ENCODE measurements at places on chromosomes 6 and 20.

DNA sequence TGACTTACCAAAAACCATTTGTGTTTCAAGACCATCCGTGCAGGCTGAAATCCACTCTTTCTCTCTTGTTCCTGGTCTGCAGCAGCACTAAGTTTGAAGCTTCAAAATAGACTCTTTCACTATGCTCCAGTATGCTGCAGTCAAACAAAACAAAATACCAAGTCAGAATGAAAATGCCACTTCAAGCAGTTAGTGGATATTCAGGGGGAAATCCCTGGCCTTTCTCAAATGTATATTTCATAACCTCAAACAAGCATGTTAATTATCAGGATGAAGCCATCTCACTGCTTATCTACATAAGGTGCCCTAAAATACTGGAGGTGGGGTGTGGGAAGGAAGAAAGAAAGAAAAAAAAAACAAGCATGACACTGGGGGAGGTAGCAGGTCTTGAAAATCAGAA is 103.5 kb downstream of the ATXN1 start:
- DNase-seq: no peak

GRCh38 chr6:166456395-166457156 is 73.8 kb upstream of the MPC1 start:
- no peak for DNase-seq

DNA sequence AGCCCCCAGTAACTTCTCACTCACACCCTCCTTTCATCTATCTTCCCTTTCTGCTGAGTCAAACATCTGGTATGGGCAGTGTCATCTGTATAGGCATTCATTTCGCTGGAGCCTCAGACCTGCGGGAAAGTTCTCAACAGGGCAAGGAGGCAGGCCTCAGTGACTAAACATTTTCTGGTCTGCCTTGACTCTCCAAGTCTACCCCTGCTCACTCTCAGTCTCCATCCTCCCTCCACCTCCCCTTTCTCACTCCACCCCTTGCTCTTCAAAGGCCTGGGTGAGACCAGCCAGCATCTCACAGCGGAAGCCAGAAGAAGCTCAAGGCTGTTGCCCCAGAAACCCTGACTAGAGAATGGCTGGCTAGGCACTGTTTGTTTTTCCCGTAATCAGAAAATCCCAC is 105.0 kb upstream of the BEND6 start:
- DNase-seq: no peak

DNA sequence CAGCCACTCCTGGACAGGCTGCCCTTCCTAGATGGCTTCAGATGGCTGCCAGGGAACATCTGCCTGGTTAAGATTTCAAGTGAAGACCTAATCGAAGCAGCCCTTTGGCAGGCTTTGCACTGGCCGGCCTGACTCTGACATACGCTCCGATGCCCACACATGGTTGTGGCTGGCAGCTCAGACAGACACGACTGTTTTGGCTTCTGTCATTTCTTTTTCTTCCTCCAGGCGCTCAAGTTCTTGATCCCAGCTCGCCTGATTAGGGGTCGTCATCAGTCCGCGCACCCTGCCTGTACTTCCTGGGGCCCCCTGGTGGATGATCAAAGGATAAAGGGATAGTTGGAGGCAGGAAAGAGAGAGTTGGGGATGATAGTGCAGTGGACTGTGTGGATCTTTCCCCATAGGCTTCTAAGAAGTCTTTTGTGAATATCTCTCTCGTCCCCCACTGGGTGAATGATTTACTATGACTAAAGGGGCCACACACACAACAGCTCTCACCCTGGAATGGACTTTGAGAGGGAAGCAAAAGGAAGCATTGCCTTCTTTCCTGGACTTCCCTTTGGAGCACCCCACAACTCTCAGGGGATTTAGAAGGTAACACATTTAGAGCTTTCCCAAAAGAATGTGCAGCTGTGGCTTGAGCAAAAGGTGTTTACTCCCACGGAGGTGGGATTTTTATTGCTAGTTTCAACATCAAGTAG is 21.4 kb upstream of the TRAM2 start:
- no peak for DNase-seq

- DNase-seq: no peak
Measured at GRCh38 chr6:113306552-113307145, 550.5 kb upstream of the MARCKS start.

DNA sequence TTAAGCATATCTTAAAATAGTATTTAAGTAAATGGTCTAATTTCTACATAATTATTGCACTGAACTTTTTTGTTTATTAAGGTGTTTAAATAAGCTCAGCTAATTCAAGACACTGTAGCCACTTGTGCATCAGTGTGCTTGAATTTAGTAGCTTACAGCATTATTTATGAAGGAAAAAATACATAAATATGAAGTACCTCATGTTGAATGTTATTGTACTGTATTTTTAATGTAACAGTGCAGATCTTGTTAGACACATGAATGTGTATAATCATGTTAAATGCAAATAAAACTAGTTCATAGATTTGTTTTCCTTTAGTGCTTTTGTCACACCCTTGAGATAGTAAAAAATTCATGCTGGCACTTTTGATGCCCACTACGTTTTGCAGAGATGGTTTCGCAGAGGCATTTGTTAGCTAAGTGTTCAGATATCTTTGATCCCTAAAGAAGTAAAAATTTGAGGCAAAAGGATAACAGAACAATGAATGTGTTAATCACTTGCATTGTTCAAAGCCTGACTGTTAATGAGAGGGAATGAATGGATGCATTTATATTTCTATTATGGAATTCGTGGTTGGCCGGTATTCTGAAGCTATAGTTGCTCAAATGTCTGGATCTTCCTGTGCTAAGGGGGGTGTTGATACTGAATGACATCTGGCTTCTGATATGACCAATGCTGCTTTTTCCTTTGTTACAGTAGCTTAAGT is 8.8 kb downstream of the BTBD3 start:
- no peak for DNase-seq

DNA sequence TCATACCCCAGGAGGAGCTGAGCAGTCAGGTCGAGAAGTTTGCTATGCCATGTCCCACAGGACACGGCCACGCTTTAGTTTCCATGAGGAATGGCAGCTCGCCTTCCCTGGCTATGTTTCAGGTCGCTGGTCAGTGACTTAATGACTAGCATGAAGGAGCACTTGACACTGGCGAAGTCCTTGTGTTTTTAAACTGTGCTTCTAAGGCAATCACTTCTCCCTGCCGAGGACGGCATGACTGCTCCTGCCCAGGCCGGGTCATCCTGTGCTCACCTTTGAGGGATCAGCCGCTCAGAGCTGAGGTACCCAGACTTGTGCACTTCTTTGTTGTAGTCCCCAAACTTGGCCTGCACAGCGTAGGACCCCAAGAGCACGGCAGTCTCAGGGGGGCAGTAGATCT is 34.1 kb downstream of the EZR start:
- DNase-seq: no peak

- no peak for DNase-seq
Measured at GRCh38 chr6:136750696-136751521, 41.4 kb downstream of the MAP3K5 start.

- DNase-seq: no peak
Measured at GRCh38 chr20:49749625-49750024, 35.9 kb upstream of the B4GALT5 start.

GRCh38 chr20:19920381-19921138 is 96.6 kb upstream of the NAA20 start:
- DNase-seq: no peak

DNA sequence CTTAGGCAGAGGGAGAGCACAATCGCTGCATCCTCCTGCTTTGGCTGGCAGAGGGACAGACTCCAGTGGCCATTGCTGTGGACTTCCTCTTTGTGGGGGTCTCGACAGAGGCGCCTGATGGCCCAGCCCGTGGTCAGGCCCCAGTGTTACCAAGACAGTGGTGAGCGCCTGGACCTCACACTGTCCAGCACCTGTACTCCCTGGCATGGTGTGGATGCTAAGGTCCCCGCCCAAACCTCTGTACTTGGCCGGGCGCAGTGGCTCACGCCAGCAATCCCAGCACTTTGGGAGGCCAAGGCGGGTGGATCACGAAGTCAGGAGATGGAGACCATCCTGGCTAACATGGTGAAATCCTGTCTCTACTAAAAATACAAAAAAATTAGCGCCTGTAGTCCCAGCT is 2.3 kb upstream of the NTSR1 start:
- DNase-seq: no peak

DNA sequence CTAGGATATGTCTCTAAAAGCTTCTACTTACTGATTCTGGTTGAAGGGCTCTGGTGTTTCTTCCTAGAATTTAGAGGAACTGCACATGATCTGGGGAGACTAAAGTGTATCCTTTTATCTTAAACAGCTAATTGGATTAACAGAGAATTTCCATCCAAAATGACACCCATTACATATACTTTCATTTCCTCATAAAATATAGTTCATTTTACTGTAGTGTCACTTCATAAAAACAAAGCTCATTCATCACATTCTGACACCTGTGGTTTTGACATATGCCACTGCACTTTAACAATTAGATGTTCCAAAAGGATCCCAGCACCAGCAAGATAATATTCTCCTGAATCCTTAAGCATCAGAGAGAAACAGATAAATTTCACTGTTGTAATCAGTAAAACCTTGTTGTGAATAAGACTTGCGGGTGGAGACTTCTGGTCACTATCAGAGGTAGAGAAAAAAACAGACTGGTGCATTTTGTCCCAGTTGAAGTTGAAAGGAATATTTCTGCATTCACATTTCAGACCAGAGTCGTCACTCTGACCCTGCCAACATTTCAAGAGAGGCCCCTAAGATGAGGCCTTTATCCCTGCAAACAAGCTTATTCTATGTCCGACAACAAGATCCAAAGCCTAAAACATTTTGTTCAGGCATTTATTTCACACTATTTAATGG is 175.3 kb upstream of the BMP5 start:
- DNase-seq: no peak

DNA sequence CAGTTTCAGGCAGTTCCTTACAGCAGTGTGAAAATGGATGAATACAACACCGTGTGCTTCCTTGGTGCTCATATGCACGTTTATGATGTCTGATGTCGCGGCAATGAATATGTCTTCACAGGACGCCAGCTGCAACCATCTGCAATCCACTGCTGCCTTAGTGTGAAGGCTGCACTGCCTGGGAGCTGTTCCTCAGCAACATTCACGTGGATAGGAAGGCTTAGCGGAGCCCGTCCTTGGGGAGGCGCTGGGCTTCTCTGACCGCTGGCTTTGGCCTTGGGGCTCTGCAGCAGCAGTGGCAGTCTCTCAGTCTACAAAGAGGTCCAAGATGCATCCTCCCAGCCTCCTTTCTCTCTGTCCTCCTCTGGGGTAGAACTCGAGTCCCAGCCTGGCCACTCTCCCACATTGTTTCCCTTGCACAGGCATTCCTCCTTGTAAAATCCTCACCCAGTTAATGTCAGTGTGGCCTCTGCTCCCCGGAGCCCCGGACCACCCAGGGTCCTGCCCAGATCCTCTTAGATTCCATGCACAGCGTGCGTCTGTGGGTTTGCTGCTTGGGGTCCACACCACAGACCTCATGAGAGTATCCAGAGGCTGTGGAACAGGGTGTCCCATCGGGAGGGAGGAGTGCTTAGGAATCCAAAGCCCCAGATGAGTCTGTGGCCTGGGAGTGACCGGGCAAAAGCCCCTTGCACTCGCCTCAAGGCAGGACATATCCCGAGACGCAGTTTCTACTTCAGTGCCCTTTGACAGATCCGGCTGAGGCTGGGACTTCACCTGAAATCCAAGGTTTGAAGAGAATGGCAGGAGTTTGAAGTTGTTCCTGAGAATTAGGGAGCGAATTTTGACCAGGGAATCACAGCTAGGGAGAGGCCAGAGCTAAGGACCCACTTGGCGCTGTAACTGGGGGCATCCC is 181.3 kb downstream of the THBS2 start:
- no peak for DNase-seq

DNA sequence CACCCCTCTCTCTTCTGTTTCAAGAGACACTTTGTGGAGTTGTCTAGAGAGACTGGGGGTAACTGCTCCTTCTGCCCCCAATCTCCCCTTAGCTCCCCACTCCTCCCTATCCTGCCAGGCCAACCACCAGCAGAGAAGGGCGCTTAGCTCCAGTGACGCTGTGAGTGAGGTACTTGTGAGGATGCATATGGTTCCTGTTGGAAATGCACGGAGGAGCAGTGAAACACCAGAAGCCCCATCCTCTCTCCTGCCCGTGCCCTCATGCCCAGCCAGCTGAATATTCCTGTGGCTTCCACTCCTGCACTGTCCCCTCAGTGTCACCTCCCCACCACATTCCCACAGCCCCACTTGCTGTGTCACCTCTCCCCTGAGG is 11.9 kb downstream of the NT5E start:
- no peak for DNase-seq

- DNase-seq: no peak
Measured at GRCh38 chr6:28171271-28171670, 29.6 kb downstream of the ZKSCAN8 start.

DNA sequence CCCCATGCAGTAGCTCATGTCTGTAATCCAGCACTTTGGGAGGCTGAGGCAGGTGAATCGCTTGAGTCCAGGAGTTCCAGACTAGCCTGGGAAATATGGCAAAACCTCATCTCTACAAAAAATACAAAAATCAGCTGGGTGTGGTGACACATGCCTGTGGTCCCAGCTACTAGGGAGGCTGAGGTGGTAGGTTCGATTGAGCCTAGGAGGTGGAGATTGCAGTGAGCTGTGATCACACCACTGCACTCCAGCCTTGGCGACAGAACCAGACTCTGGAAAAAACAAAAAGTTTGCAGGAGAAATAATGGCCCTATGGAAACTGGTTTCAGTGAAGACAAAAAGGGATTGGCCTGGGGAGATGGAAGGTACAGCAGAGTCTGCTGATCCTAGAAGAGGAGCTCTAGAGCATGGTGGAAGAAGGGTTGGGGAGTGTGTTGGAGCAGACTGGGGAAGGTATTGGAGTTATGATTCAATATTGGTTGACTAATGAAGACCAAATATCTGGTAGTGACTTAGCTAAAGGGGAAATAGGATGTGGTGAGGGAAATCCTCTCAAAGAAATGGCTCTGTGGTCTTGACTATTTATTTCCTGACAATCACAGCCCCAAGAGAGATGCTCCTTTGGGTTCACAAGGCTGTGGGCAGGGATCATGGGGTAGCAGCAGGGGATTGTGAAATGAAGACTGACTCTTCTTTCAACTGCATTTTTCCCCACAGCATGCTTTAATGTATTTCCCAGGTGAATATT is 281.9 kb downstream of the UTRN start:
- no peak for DNase-seq

DNA sequence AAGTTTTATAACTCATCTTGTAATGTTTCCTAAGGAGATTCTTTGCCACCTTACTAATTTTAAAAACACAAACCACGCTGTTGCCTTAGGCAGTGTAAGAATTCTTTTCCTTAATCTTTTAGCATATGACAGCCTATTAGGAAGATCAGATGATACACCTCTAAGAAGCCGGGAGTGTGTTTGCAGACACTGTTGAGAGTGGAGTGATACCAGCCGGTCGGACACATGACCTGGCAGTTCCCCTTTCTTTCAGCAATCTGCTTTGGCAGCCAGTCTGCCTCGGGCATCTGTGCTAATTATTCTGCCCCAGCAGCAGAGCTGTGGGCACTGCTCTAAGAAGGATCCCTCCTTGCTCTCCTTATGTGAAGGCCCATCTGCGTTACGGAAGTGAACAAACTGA is 50.9 kb downstream of the PLCB4 start:
- no peak for DNase-seq
